AG04450 (cell line): ENCODE measurements at places on chromosomes 1 and 21.

DNA sequence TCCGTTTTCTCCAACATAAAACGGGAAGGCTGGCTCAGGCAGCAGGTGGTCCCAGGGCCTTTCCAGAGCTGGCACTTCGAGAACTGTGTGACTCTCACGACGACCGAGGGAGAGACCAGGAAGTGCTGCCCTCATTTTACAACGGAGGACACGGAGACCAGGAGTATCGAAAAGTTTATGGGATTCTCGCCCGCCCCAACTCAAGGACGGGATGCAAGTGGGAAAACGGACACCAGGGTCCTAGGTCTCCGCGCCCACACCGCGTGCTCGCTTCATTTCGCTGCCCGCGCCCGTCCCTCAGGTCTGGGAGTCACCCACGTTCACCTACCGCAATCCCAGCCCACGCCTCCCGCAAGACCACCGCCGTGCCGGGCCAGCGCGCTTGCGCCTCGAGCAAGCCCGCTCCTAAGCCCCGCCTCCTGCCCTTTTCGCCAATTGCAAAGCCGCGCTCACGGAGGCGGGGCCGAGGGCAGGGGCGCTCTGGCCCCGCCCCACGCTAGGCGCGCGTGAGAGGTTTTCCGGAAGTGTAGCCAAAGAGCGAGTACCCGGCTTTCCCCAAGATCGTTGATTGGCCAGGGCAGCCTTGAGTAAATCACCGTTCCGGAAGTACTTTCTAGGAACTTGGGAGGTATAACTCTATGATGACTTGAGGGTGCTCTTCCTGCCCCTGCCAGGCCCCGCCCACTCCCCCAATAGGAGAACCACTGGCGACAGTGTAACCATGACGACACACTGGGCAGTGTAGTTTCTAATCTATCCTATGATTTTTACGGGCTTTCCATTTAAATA is at the start of gene PARS2:
Gene PARS2, minus strand, starts transcription at position 391 of the 789 bp plus-strand sequence. CDS start 5,362 bp downstream, outside the sequence.
- DNase-seq = peak; percentile 99

DNA sequence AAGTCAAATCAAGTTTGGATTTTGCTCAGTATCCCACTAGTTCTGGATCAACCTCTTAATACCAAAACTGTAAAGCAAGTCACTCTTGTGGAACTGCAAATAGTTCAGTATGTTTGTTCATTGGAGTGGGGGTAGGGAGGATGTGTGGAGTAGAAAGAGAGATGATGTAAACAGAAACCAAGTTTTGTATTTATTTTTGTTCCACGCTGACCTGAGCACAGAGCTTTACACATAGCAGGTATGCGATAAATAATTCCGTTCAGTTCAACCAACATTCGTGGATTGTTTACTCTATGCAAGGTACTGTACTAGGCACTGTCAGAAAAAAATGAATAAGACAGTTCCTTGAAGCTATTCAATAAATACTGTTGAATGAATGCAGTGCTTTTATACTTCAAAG is 4.5 kb upstream of the ZNF644 start:
- no peak for DNase-seq

- DNase-seq = no peak
These were observed 1.2 kb upstream of the ATP13A2 start for GRCh38 chr1:17012775-17013490.

DNA sequence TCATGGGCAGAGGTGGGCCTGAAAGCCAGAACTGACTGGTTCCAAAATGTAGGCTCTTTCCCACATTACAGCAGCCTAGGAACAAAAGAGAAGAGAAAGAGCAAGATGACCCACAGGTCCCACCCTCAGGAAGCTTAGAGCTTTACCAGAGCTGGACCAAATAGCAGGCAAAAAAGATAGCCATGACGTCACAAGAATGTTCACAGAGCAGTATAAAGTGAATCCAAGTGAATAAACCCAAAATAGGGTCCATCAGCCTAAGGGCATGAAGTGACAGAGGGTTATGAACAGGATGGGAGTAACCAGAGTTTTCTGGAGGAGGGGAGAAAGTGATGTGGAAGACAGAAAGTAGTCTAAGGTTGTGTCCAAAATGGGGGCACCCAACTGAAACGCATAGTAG is 221.2 kb downstream of the KCNH1 start:
- no peak for DNase-seq

- DNase-seq = no peak
These were observed 25.8 kb upstream of the TRIM45 start for GRCh38 chr1:117147341-117147831.

GRCh38 chr1:183873642-183874041 is 68.7 kb downstream of the RGL1 start:
- no peak for DNase-seq

- DNase-seq = no peak
These were observed 1.9 kb downstream of the ZYG11B start for GRCh38 chr1:52727956-52728656.

DNA sequence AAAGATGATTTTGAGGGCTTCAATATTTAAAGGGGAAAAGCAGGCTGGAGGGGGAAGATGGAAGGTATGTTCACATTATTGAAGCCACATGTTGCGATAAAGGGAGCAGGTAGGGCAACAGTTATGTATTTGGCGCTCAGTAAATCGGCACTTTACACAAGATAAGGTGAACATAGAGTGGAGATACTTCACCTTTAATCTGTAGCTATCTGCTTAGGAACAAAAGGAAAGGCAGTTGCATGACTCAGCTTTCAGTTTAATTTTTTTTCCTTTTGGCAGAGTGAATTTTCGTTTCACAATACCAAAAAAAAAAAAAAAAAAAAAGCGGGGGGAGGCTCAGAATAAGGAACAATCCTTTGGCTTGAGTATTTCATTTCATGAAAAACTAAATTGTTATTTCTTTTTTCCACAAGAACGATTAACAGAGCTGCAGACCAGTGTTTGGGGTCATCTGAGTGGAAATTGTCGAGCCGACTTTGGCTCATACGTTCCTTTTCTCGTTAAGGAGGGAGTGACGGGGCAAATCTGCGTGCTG is 1.1 kb upstream of the COQ8A start:
- DNase-seq = no peak

GRCh38 chr1:45443580-45444446 is 47.1 kb downstream of the TESK2 start:
- DNase-seq = no peak

DNA sequence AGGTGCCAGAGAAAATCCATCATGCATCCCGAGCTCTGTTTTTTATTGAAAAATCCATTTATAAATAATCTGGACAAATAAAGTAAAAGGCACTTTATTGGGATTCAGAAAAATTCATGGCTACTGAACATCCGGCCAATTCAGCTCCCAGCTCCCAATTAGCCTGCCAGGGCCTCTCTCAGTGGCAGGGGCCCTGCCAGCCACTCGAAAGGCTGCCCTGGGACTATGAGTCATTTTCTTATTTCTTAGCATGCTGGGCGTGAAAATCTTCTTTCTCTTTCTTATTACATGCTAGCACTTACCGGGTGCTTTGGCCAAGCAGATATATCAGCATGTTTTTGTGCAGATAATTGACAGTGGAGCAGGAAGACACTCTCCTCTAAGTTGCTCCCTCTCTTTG is 283.3 kb downstream of the CAMTA1 start:
- DNase-seq = no peak

DNA sequence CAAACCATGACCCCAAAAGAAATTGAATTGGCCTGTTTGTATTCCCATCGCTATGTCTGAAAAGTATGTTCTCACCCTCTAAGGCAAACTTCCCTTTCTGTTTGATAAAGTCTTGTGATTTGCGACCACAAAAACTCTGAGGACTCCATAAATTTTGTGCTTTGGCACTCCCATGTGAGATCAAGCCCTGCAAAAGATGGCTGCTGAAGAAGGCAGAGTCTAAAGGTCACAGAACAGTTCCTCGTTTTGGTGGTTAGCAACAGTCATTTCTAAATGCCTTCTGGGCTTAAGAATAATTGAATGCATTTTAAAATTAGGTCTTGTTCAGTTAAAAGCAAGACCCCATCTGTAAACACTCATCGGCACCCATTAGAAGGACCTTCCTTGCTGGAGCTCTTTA is 441.6 kb downstream of the OMA1 start:
- DNase-seq = no peak
